ENCODE measurements at places on chromosomes 12 and 14. TPM values are rescaled to one million over a fixed set of nuclear protein-coding genes. Genes with fewer than 3 reads are reported as not detected.

- no peak for DNase-seq
Measured at GRCh38 chr12:12511895-12512711, 50.6 kb downstream of the DUSP16 start.

GRCh38 chr12:107536613-107537012 lies 149.0 kb upstream of the PWP1 start:
- no peak for DNase-seq

- DNase-seq, result peak; percentile 37
Measured at GRCh38 chr14:31166271-31166561, 41.4 kb downstream of the HECTD1 start.

DNA sequence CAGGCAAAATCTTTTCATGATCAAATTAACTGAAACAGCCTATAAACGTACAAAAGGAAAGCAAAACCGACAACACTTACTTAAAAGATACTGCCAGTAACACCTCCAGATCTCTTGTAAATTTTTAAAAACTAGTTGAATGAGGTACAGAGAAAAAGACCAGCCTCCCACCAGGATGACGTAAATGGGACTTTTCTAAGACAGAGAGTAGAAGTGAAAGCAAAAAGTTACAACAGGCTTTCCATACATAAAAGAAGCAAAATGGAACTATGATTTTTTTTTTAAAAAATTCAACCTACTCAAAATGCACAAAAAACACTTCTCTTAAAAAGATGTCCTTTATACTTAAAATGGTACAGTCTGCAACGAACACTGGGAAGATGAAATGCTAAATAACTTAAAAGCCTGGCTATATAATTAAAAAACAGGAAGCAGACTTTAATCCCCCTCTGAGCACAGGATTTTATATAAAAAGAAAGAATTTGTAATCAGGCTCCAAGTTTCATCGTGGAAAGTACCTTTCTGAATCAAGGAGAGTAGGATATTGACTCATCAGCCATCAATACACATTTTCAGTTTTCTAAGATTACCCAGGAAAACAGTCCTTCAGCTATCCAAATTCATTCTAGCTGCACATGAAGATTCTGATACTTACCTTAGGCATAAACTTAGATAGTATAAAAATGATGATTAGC lies 14.2 kb upstream of the MYO1A start:
- DNase-seq, result peak; percentile 48

DNA sequence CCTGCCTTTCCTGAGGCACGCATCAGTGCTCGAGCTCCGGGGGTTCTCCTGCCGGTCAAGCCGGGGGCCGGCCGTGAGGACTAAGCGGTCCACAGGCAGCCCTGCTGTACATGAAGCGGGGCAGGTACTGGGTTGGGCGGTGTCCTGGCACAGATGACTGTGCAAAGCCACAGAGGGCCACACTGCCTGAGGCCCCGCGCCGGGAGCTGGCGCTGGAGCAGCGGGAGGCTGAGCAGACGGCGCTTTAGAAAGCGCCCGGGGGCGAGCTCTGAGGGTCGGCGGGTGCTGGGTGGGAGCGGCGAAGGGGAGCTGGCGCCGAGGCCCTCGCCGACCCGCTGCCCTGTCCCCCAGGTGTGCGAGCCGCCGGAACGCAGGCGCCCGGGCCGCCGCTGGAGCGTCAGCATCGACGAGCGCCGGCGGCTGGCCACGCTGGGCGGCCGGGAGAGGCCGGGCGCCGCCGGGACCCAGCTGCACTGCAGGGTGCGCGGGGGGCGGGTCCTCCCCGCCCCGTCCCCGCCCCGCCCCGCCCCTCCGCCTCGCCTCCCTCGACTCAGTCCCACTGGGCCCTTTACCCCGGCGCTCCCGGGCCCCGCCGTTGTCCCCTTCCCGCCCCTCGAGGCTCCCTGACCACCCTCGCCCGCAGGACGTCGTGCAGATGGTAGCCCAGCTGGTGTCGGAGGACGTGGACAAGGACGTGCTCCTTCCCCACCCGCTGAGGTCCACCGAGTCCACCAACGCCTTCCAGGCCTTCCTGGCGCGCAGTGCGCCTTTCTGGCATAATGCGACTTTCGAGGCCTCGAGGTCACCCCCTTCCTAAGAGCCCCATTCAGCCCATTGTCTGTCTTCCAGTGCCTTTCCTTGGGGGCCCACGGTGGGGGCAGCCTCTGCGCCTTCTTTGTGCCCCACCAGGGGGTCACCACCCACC lies 8.3 kb upstream of the MTA1 start:
- peak; percentile 34 for DNase-seq

- peak; percentile 43 for DNase-seq
Measured at GRCh38 chr14:103104654-103105452, 10.3 kb downstream of the EXOC3L4 start.

DNA sequence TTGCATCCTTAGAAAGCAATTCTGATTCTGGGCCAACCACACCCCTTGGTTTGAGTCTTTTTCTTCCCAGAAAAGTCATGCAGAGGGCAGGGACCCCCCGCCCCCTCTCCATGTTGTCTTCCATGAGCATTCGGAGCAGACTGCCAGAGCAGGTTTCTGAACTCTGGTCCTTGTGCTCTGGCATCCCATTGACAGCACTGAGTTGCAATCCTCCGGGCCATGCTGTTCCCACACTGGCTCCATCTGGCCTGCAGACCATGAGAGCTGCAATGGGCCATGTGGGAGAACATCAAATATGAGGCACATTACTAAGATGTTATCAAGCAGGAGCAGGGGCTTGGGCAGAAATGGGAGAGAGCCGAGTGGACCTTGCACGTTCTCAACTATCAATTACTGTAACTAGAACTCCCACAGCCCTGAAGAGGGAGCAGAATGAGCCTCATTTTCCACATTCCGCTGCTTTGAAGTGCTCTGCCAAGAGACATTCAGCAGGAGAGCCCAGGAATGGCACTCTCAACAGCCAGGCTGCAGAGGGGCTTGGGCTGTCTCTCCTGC lies 157.4 kb downstream of the STXBP6 start:
- DNase-seq, result no peak

- peak; percentile 81 for DNase-seq
Measured at GRCh38 chr12:52975820-52976573, 27.1 kb downstream of the KRT18 start.

GRCh38 chr14:52175982-52176502 lies 91.5 kb upstream of the PTGDR start:
- no peak for DNase-seq

DNA sequence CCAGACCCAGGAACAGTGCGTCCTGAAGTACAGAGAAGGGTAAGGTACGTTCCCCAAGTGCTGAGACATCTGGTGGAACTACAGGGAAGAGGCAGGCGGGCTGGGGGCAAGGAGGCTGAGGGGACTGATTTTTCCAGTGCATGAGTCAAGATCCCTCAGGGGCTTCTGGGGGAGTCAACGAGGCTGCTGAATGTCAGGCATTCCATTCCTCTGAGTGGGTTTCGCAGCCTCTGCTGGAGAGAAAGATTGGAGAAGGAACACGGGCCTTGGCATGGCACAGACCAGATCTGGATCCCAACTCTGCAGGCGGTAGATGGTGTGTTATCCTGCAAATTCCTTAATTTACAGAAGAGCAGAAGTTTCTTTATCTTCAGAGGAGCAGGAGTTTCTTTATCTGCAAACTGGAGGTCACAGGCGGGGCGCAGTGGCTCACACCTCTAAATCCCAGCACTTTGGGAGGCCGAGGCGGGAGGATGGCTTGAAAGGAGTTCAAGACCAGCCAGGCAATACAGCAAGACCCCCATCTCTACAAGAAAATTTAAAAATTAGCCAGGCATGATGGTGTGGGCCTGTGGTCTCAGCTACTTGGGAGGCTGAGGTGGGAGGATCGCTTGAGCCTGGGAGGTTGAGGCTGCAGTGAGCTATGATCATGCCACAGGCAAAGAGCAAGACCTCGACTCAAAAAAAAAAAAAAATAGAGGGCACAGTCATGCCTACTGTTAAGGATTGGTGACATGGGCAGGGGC lies 132.6 kb upstream of the MAP1LC3B2 start:
- peak; percentile 95 for DNase-seq

- no peak for DNase-seq
Measured at GRCh38 chr14:102085488-102085887, 1.4 kb downstream of the HSP90AA1 start.

DNA sequence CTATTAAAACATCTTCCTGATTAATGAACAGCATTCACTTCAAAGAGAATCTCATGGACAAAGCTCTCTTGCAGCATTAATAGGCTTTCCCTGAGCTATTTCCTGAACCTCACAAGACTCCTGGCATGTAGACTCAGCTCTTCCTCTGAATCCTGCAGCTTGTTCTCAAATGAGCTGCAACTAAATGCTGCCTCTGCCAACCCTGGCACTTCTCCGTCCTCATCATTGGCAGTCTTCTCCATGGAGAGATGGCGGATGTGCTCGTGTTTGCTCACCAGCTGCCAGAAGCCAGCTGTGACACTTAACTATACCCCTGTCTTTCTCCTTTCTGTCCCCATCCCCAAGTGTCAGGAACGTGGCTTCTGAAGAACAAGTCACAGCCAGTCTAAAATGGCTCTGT lies 232.1 kb downstream of the FOXN3 start:
- DNase-seq, result no peak

GRCh38 chr12:83016991-83017390 lies 330.3 kb downstream of the TMTC2 start:
- DNase-seq, result no peak

GRCh38 chr12:112635036-112635435 lies 156.5 kb upstream of the RPH3A start:
- no peak for DNase-seq

DNA sequence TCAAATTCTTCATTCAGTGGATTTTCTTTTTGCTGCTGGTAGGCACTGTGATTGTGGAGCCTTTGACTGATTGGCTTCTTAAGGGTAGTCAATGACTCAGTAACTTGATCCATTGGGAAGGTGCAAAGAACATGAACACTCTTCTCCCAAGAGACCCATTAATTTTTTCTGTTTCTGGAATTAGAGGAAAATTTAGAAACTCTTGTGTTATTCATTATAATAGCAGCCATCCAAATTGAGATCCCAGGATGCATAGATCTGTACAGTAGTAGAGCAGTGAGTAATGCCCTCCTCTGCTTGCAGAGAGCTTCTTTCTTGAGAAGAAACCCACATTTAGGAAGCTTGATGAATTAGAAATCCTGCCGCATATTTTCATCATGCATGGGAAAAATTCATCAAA lies 63.9 kb downstream of the MYRFL start:
- no peak for DNase-seq

DNA sequence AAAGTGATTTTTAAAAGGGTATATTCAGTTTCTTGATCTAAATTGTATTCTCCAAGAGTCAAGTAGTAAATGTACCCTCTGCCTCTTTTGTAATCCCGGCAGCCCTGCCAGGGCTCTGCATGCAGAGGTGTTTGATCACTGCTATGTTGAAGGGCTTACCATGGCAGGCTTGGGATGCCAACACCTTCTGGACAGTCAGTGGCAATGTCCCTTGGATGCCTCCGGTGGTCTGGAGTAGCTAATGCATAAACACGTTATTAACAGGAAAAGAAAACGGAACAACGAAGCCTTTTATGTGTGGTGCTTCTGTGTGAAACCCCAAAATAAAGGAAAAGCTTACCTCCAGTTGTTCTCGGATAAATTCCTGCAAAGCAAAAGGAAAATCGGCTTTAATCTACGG lies 19.9 kb downstream of the EIF2B2 start:
- no peak for DNase-seq

DNA sequence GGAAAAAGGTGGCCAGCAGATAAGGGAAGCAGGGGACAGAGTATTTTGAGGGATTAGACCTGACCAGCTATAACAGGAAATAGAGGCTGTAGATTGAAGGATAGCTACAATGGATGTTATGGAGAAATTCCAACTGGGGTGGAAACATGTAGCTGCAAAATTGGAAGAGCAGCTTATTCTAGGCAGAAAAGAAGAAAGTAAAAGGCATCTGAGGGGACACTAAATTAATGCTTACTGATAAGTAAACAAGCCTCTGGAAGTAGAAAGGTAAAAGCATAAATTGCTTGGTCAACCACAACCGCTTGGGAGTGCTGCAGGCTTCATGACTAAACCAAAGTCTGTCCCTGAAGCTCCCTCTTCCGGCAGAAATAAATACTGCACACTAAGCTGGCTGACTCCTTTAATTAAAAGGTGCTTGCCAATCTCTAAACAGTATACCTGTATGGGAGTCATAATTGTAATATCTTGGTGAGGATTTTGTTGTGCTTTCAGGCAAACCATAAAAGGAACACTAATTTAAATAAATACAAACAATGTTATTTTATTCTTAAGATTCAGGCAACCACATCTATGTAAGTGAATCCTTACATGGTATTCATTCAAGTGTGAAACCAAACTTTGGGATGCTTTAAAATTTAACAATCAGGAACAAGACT lies 7.7 kb downstream of the UBC start:
- peak; percentile 93 for DNase-seq

- no peak for DNase-seq
Measured at GRCh38 chr12:31118347-31119191, 44.9 kb downstream of the DDX11 start.

The KRT72 gene
- total RNA-seq, result not detected

The MYRFL gene
- not detected for total RNA-seq

The TMPRSS12 gene
- total RNA-seq, result not detected

The ATF7 gene
- 14.7 TPM for total RNA-seq

The TMEM30B gene
- total RNA-seq, result not detected

The CKB gene
- total RNA-seq, result 9.0 TPM
